ENCODE measurements at places on chromosomes 4 and X. TPM values are rescaled to one million over a fixed set of nuclear protein-coding genes. Genes with fewer than 3 reads are reported as not detected.
A peak's percentile ranks its signal among the peaks of the same experiment; 100 is the strongest.

The POLN gene
- 0.90 TPM for polyA plus RNA-seq

The DKK2 gene
- not detected for polyA plus RNA-seq

The MTNR1A gene
- not detected for polyA plus RNA-seq

The WAS gene
- 4.9 TPM for polyA plus RNA-seq

The SMR3B gene
- not detected for polyA plus RNA-seq

The MAGEC1 gene
- not detected for polyA plus RNA-seq

The ABLIM2 gene
- polyA plus RNA-seq = 2.4 TPM

The RAB28 gene
- polyA plus RNA-seq = 9.2 TPM

The ALG13 gene
- polyA plus RNA-seq = 47.0 TPM

The ARHGAP4 gene
- 25.2 TPM for polyA plus RNA-seq

The KCND1 gene
- polyA plus RNA-seq = 0.15 TPM

The TMSB15C gene
- 0.62 TPM for polyA plus RNA-seq

DNA sequence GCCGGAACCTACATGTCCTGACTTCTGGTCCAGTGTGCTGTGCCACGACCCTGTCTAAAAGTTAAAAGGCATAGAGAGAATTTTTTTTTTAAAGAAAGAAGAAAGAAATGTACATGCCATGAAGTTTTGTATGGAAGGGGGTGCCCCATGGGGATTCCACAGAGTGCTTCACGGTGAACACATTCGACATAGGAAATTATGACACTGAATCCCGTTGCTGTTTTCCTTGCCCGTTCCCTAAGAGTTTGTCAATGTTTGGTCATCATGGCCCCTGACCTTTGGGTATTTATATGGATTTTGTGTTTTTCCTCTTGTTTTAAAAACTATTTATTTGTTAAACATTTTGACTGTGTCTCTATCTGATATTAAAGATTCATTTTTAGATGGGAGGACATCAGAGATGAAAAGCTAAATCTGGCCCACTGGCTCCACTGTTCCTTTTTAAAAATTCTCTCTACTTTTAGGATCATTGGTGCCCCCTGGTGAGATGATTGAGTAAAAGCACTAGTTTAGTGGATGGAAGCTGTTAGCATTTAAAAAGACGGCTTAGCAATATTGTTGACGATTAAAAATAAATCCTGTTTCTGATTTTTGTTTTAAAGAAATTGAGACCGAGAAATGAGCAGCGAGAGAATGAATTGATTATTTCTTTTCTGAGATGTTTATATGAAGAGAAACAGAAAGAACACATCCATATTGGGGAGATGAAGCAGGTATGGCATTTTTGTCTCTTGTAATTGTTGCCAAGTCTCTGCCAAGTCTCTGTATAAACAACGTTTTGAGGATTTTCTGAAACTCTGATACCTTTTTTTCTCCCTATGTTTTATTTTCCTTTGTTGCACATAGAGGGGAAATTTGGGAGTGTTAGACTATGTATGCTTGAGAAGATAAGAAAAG, 75.0 kb downstream of the PTTG2 start:
- H3K27ac ChIP-seq = no peak overlapping the region
- no peaks in the 10 kb centered on the region for H3K4me1 ChIP-seq
- H3K4me3 ChIP-seq = no peak overlapping the region
- H3K36me3 ChIP-seq = peaks cover 13% of the 10 kb centered on the region
- peak; percentile 86 for DNase-seq

DNA sequence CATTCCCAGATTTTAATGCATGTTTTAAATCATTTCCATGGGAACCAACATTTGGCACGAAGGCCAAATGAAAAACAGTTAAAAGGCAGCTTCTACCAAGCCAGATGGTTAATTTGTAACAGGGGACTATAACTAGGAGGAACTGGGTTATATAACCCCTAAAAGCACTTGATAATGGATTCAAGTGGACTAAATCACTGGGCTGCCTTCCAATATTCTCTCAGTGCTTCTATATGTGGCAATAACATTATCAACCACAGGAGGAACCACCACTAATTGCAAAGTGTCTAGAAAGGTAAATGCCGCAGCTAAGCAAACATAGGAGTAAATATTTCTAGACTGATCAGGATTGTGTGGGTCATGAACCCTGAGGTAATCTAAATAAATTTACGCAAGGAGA, 391.5 kb downstream of the UBE2NL start:
- no peaks in the 10 kb centered on the region for H3K4me1 ChIP-seq
- no peaks in the 10 kb centered on the region for H3K27me3 ChIP-seq
- no peaks in the 10 kb centered on the region for H3K36me3 ChIP-seq
- no peak overlapping the region for H3K27ac ChIP-seq

DNA sequence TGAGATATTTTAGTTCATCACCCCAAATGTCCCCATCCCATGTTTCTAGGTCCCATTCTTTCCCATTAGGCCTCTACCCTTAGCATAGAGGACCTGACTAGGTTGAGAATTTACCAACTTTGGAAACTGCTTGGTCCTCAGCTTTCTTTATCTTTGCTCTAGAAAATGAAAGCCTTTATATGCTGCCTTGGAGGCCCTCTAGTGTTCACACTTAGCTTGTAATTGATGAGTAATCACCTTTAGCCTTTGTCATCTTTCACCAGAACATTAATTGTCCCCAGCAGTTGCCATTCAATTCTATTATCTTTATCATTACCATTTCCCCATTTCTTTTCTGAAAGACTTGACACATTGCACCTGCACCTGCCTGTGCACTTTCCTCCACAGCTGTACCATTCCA, 589.2 kb upstream of the NR3C2 start:
- H3K4me1 ChIP-seq = no peaks in the 10 kb centered on the region
- H3K4me3 ChIP-seq = no peak overlapping the region
- no peaks in the 10 kb centered on the region for H3K36me3 ChIP-seq
- H3K27me3 ChIP-seq = no peaks in the 10 kb centered on the region

- no peaks in the 10 kb centered on the region for H3K27me3 ChIP-seq
- no peaks in the 10 kb centered on the region for H3K4me1 ChIP-seq
- H3K27ac ChIP-seq = no peak overlapping the region
- no peaks in the 10 kb centered on the region for H3K36me3 ChIP-seq
- DNase-seq = no peak
Measured at GRCh38 chr4:91330555-91331137, 973.1 kb upstream of the GRID2 start.

- DNase-seq = no peak
- H3K27me3 ChIP-seq = no peaks in the 10 kb centered on the region
- no peaks in the 10 kb centered on the region for H3K36me3 ChIP-seq
- H3K27ac ChIP-seq = peak overlapping the region; percentile 17
Measured at GRCh38 chr4:185700048-185700447, 111.9 kb downstream of the SORBS2 start.

GRCh38 chr4:155529272-155529671, 137.4 kb upstream of the GUCY1A1 start:
- H3K27ac ChIP-seq = no peak overlapping the region
- H3K27me3 ChIP-seq = no peaks in the 10 kb centered on the region
- H3K36me3 ChIP-seq = no peaks in the 10 kb centered on the region
- peak; percentile 41 for DNase-seq
- no peaks in the 10 kb centered on the region for H3K4me1 ChIP-seq
- no peak overlapping the region for H3K4me3 ChIP-seq

- DNase-seq = peak; percentile 46
- no peaks in the 10 kb centered on the region for H3K36me3 ChIP-seq
- H3K4me1 ChIP-seq = no peaks in the 10 kb centered on the region
- no peak overlapping the region for H3K27ac ChIP-seq
- H3K27me3 ChIP-seq = no peaks in the 10 kb centered on the region
Measured at GRCh38 chr4:52103319-52103718, 52.2 kb downstream of the SPATA18 start.

DNA sequence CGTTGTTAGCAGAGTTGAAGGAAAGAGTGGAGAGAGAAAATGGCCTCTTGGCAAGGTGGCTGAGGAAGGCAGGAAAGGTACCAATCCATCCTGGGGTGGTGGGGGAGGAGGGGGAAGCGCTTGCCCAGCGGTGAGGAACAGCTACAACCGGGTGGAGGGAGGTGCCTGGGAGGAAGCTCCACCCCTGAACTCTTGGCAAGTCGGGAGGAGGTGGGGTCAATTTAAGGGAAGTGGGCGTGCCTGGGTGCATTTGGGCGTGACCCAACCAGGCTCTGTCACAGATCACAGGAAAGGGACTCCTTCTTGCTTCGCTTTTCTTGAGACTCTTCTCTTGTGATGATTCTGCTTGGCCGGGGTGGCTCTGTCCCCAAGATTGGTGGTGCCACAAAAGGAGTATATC, 41.7 kb downstream of the BCORL1 start:
- no peak overlapping the region for H3K27ac ChIP-seq
- H3K4me3 ChIP-seq = no peak overlapping the region
- no peaks in the 10 kb centered on the region for H3K27me3 ChIP-seq
- peaks cover 66% of the 10 kb centered on the region for H3K36me3 ChIP-seq
- peaks cover 6% of the 10 kb centered on the region for H3K4me1 ChIP-seq

GRCh38 chr4:6728320-6729029, 12.5 kb downstream of the BLOC1S4 start:
- no peaks in the 10 kb centered on the region for H3K27me3 ChIP-seq
- no peak for DNase-seq
- H3K4me3 ChIP-seq = no peak overlapping the region
- H3K36me3 ChIP-seq = no peaks in the 10 kb centered on the region
- peaks cover 12% of the 10 kb centered on the region for H3K4me1 ChIP-seq

GRCh38 chr4:180642732-180643131, 1600.5 kb upstream of the TENM3 start:
- no peaks in the 10 kb centered on the region for H3K36me3 ChIP-seq
- H3K27me3 ChIP-seq = no peaks in the 10 kb centered on the region
- H3K27ac ChIP-seq = no peak overlapping the region
- no peaks in the 10 kb centered on the region for H3K4me1 ChIP-seq
- no peak for DNase-seq

DNA sequence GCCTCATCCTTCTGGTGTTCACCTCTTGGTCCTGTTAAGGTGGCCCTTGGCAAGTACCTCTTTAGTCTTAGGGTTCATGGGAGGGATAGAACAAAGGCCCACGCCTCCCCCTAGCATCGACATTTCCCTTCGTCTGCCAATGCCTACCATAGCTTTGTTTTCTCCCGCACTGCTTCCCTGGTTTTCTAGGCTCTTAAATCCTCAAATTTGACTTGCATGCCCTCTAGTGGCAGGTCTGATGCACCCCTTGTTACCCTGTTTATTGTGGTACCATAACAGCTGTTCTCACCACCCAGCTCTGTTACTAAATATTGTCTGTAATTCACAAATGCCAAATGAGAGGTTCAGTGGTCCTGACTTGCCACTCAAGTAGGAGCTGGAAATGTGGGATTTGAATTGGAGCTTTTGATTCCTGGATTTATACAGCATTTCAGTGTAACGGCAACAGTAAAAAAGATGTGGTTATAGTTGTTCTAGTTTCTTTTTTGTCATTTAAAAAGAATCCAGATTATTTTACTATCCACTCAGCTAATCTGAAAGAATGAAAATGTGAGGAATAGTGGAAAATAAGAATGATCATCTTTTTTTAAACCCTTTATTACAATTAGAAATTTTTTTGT, 100.1 kb downstream of the REPS2 start:
- no peaks in the 10 kb centered on the region for H3K27me3 ChIP-seq
- no peaks in the 10 kb centered on the region for H3K4me1 ChIP-seq
- no peak overlapping the region for H3K4me3 ChIP-seq
- no peak overlapping the region for H3K27ac ChIP-seq
- H3K36me3 ChIP-seq = no peaks in the 10 kb centered on the region

GRCh38 chrX:116378961-116379360, 57.4 kb upstream of the SLC6A14 start:
- no peaks in the 10 kb centered on the region for H3K27me3 ChIP-seq
- H3K4me3 ChIP-seq = no peak overlapping the region
- no peaks in the 10 kb centered on the region for H3K4me1 ChIP-seq

DNA sequence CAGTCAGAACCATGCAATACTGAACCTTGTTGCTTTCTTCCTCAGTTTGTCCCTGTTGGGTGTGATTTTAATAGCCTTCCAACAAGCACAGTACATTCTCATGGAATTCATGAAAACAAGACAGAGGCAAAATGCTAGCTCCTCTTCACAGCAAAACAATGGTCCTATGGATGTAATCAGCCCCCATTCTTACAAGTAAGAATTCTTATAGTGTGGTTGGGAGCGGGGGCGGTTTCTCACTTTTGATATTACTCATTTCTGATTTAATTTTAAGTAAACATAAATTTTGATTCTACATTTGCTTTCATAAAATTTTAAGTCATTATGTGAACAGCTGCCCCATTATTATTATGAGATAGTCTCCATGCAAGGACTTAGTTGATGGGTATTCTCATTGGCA, 80.8 kb upstream of the TLR2 start:
- H3K27ac ChIP-seq = no peak overlapping the region
- no peak overlapping the region for H3K4me3 ChIP-seq
- H3K27me3 ChIP-seq = no peaks in the 10 kb centered on the region

GRCh38 chrX:114162068-114162735, 421.7 kb upstream of the HTR2C start:
- no peaks in the 10 kb centered on the region for H3K36me3 ChIP-seq
- no peak for DNase-seq
- no peak overlapping the region for H3K4me3 ChIP-seq
- H3K4me1 ChIP-seq = no peaks in the 10 kb centered on the region

- H3K27ac ChIP-seq = no peak overlapping the region
- H3K27me3 ChIP-seq = no peaks in the 10 kb centered on the region
- no peak overlapping the region for H3K4me3 ChIP-seq
- peaks cover 9% of the 10 kb centered on the region for H3K4me1 ChIP-seq
- H3K36me3 ChIP-seq = no peaks in the 10 kb centered on the region
Measured at GRCh38 chr4:8112036-8112576, 46.5 kb downstream of the ABLIM2 start.

DNA sequence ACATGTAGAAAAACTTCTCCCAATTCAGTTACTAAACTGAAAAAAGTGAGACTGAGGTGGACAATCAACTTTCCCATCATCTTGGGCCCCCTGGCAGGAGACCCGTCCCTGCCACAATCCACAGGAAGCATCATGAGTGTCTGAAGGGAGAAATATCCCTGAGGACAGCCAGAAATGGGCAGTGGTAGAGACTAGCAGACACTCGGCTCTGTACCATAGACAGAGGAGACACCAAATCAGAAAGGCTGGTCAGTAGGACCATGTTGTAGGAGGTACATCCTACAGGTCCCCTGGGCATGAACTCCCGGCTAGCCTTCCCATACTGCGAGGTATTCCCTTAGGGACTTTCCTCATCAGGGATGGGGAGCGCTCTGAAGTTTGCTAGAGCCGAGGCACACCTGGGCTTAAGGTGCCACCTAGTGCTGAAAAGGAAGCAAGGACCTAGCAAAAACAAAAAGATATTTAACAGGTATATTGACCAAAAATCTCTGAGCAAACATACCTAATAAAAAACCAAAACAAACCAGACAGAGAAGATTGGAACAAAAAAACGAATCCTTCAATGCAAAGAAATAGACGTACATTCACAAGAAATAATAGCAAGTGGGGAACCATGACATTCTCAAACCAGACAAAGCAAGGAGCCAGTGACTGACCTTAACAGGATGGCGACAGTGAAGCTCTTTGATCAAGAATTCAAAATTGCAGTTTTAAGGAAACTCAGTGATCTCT, 55.6 kb downstream of the HAUS3 start:
- H3K36me3 ChIP-seq = no peaks in the 10 kb centered on the region
- peak; percentile 57 for DNase-seq
- no peak overlapping the region for H3K27ac ChIP-seq
- no peaks in the 10 kb centered on the region for H3K4me1 ChIP-seq
- H3K27me3 ChIP-seq = no peaks in the 10 kb centered on the region

GRCh38 chr4:2042204-2042946, 16.8 kb upstream of the NAT8L start:
- peaks cover 36% of the 10 kb centered on the region for H3K4me1 ChIP-seq
- peaks cover 40% of the 10 kb centered on the region for H3K27me3 ChIP-seq
- H3K4me3 ChIP-seq = peak overlapping the region; percentile 85
- DNase-seq = peak; percentile 69
- no peaks in the 10 kb centered on the region for H3K36me3 ChIP-seq

- peak; percentile 82 for DNase-seq
- H3K27ac ChIP-seq = no peak overlapping the region
- no peaks in the 10 kb centered on the region for H3K36me3 ChIP-seq
- peaks cover 4% of the 10 kb centered on the region for H3K27me3 ChIP-seq
Measured at GRCh38 chrX:53481816-53482465, 47.8 kb upstream of the HSD17B10 start.

Data from stomach (tissue), 19 donors.